ENCODE measurements at places on chromosomes 1 and 21.

DNA sequence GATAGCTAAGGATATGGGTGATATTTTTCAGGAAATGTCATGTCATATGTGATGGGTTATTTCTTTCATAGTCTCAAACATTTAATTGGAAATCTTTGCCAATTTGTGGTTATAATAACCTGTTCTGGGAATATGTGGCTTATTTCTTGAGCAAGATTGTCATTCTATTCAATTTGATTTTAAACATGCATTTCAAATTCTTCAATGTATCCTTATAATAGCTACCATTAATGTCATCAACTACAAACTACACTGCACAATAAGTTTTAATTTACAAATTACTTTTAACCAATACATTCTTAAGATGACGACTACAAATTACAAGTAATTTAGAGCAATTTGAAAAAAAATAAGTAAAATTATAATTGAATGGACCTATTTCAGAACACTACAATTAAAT lies 164.9 kb downstream of the BRINP3 start:
- DNase-seq: no peak

DNA sequence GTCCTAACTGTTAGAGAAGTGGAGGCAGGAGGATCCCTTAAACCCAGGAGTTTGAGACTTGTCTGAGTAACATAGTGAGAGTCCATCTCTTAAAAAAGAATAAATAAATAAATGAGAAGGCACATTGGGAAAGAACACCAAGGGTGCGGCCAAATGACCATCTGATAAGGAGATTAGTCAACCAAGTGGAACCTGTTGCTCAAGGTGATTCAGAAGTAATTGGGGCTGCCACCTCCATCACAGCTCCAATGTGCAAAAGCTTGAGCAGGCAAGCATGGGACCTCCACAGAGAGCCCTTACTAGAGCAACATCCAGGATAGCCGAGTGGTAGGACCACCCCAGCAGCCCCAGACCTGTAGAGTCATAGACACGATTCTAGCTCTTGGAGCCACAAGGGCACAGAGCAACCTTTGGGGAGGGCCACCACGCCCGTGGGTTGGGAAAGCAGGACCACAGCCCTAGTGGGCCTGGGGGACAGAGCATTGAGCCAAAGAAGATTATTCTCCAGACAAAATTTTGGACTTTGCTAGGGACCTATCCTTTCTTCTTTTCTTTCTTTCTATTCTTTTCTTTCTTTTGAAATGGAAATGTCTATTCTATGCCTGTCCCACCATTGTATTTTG lies 40.9 kb downstream of the KCNK1 start:
- DNase-seq: no peak

- no peak for DNase-seq
Observed at GRCh38 chr1:162590101-162590500, 28.6 kb downstream of the UAP1 start.

GRCh38 chr21:25643486-25643885 lies 4.4 kb downstream of the JAM2 start:
- DNase-seq: no peak

DNA sequence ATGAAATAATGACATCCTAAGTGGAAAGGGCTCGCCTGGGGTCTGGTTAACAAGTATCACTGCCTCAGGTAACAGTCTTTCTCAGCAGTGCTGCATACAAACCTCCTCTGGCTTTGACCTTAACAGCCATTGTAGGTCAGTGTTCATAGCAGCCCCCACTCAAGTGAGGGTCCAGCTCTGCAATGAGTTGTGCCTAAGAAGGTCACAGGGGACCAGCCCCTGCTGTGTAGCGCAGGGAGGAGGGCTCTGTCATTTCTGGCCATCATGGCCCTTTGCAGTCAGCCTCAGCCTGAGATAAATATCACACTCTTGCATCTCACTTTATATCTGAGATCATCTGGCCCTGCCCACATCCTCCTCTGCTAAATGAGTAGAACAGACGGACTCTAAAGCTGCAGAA lies 18.1 kb upstream of the MYSM1 start:
- no peak for DNase-seq

- DNase-seq: no peak
Observed at GRCh38 chr21:43303275-43304178, 123.4 kb downstream of the SIK1 start.

DNA sequence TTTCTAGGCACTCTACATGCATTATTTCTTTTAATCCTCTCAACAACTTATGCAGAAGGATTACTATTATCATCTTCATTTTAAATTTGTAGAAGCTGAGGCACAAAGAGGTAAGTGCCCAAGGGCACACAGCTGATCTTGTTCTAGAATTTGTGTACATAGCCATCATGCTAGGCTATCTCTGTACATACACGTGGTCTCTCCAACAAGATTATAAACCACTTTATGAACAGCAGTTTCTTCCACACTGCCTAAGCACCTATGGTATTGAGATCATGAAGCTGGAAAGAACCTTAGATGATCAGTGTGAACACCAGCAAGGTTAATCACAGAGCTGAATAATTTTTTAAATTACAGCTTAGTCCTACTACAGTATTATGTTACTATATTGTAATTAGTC lies 28.9 kb downstream of the UCHL5 start:
- no peak for DNase-seq

DNA sequence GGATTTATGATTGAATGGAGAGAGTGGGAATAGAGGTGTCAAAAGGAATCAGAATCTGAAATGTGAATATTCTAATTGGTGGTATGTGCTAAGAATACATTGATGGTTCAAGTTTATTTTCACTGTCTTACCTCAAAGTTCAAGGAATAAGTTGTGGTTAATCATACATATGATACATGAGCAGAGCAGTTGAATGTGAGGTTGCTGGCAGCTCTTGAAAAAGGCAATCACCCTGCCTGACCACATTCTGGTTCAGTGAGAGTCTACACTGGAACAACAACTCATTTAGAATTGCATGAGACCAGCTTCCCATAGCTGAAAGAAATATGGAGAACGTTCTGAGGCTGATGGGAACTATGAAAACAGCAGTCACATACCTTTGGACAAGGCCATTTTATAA lies 68.3 kb upstream of the ARHGAP29 start:
- DNase-seq: no peak

DNA sequence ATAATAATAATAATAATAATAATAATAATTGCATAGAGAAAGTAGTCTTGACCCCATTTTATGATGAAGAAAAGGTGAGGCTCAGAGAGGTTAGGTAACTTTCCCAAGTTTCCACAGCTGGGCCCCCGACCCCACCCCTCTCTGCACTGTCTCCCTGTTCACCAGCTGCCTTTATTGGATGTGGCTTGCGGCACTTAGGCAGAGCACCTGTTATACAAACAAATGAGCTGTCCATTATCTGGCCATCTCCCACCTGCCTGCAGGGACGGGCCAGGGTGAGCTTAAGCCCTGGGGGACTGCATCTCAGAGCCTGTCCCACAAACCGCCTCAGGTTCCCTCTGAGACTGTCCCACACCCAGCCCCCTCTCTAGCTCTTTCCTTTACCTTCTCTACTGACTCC lies 10.1 kb upstream of the EFNA1 start:
- no peak for DNase-seq

GRCh38 chr1:226364901-226365565 lies 42.9 kb downstream of the PARP1 start:
- peak; percentile 57 for DNase-seq

GRCh38 chr1:45490121-45490625 lies 790 bp downstream of the TESK2 start:
- DNase-seq: no peak

- no peak for DNase-seq
Observed at GRCh38 chr1:110542725-110543124, 23.8 kb upstream of the KCNA10 start.

DNA sequence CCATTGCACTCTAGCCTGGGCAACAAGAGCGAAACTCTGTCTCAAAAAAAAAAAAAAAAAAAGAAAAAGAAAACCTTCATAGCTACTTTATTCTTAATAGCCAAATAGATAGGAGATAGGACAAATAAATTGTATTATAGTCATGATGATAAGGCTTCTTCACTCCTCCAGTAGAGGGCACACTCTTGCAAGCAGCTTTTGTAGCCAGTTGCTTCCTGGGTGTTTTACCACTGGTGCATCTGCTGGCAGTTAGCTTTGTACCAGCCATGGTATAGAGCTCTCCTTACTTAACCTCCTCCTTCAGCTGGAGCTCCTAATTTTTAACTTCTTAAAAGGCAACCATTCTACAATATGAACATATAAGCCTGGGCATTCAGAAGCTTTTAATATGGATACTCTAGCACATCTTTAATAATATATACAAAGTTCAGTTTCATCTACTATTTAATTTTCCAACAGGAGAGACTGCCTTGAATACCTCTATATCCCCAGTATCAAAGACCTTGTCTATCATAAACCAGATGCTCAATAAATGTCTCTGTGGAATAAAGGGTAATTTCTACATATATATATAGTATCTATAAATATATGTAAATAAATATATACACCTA lies 35.8 kb downstream of the EVI5 start:
- peak; percentile 22 for DNase-seq

DNA sequence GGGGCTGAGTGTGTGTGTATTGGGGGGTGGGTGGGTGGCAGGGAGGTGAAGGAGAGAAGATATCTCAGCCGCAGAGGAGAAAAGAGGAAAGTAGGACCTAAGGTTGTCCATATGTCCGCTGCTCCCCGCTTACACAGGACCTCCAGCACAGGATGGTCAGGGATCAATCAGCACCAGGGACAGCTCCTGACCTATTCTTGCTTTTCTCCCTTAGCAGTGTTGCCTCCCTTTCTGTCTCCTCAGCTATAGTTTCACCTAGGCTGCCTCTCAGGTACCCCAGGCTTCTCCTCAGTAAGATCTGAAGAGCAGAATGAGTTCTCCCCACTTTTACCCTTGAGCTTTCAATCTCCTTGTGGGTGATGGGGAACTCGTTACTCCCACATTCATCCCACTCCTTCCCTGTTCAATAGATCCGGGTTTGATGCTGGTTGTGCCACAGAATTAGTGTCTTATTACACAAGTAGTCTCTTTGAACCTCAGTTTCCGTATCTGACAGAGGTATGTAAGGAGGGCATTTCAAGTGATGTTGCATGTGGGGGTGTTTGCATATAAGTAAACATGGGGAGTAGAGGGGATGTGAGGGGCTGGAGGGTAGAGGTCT lies 1.4 kb upstream of the DPH2 start:
- DNase-seq: no peak

DNA sequence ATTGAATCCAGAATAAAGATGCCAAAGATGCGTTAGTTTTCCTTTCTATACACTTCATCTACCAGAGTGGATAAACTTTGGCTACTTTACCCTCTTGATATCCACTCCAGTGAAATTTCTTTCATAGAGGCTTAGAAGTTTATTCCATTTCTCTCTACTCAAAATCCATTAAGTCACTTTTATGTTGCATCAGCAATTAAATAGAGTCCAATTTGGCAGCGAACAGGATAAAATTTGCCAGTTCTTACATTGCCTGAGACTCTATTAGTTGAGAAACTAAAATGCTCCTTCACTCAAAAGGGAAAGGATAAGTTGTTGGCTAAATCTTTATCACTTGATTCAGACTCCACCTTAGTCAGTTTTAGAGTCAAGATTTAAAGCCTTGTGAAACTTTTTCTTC lies 57.9 kb downstream of the ACBD6 start:
- DNase-seq: no peak

DNA sequence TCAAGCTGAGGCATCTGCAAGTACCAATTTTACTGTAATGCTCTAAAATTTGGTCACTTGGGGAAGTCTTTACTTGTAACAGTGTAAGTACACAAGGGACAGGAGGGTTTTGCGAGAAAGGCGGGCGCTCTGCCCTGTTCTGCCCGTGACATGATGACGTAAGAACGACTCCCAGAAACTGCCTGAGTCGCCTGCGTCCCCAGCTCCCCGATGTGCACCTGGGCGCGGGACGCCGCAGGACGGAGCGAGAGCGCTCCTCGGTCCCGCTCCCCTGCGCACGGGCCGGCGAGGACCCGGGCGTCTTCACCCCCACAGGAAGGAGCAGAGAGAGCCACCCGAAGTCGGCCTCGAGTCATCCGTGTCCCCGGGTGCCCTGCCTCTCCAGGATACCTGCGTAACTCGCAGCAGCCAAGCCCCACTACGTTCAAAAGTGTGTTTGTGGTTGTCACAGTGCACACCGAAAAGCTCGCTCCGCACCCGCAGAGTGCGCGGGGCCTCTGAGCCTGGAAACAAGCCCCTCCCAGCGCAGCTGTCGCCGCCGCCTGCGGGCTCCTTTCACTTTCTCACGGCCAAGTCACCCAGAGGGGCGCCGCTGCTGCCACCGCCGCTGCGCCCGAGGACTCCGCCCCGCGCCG lies 3.3 kb upstream of the ZBTB18 start:
- no peak for DNase-seq

- DNase-seq: no peak
Observed at GRCh38 chr1:65050735-65051134, 84.4 kb upstream of the JAK1 start.

GRCh38 chr1:46568461-46568891 lies 17.0 kb upstream of the KNCN start:
- no peak for DNase-seq

DNA sequence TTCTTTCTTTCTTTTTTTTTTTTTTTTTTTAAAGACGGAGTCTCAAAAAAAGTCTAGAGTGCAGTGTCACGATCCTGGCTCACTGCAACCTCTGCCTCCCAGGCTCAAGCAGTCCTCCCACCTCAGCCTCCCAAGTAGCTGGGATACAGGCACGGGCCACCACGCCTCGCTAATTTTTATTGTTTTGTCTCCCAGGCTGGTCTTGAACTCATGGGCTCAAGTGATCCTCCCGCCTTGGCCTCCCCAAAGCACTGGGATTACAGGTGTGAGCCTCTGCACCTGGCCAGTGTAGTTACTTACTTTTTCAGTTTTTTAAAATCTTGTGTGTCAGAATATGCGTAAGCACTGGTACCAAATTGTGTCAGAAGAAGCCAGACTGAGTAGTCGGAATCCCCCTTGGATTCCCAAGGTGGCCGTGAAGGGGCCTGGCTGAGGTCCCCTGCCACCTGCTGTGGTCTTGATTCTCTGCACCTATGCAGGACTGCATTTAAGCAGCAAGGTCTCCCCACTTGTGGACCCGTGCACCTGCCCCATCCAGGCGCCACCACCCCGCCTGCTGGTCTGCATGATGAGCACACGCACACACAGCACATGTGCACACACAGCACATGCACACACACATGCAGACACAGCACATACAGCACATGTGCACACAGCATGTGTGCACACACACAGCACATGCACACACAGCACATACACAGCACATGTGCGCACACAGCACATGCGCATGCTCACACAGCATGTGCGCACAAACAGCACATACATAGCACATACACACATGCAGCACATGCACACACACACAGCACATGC lies 47.5 kb downstream of the PCNT start:
- DNase-seq: no peak

Data from SK-N-SH (cell line).